ENCODE measurements at places on chromosomes 2 and 18.

DNA sequence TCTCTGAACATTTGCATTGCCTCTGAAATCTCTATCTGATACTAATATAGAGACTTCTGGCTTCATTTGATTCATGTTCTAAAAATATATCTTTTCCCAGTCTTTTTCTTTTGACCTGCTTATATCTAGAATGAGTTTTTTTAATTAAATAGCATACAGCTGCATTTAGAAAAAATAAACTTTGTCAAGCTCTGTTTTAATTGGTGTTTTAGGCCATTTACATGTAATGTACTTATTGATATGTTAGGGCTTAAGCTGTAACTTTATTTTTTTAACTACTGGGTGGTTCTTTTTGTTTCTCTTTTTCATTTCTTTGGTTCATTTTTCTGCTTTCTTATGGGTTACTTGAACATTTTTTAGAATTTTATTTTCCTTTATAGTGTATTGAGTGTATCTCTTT, 54.9 kb downstream of the CCDC138 start:
- DNase-seq = no peak

- no peak for DNase-seq
These were observed 214.2 kb downstream of the MREG start for GRCh38 chr2:215799194-215799593.

DNA sequence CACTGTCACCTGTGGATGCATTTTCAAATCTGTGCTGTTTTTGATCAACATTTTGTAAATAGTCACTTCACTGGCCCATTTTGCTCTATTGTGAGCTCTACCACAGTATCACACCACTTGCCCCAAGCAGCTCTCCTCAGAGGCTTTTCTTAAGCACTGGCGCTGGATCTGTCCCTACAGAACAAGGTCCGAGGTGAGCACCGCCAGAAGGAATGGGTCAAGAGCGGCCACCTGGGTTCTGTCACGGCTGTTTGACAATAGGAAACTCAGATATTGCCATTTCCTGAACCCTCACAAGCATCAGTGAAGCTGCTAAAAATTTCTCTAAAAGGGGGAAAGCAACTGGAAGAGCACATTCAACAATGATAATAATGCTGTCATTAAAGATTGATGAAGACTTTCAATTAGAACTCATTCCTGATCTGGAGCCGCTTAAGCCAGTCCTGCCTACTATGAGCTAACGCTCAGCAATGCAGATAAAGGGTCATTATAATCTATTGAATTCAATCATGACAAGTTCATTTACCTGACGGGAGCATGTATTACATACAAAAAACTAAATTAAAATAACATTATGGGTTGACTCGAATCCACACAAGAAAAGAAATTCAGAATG, 514.0 kb downstream of the GALR1 start:
- DNase-seq = no peak

DNA sequence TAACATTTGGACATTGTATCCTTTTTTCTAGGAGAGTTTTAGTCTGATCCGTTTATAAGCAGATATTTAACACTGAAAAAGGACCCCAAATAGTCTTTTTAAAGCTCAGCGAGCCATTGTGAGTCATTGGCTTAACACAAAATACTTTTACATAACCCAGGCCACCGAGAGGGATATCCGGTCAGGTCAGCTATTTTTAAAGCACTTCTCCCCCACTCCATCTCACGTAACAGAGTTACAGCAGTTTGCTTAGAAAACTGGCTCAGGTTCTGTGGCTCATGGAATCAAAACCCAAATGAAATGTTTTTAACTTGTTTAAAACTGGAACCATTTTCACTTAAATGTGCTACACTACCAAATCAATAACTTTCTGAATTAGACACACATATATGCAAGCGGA, 23.9 kb downstream of the COL4A3 start:
- no peak for DNase-seq

DNA sequence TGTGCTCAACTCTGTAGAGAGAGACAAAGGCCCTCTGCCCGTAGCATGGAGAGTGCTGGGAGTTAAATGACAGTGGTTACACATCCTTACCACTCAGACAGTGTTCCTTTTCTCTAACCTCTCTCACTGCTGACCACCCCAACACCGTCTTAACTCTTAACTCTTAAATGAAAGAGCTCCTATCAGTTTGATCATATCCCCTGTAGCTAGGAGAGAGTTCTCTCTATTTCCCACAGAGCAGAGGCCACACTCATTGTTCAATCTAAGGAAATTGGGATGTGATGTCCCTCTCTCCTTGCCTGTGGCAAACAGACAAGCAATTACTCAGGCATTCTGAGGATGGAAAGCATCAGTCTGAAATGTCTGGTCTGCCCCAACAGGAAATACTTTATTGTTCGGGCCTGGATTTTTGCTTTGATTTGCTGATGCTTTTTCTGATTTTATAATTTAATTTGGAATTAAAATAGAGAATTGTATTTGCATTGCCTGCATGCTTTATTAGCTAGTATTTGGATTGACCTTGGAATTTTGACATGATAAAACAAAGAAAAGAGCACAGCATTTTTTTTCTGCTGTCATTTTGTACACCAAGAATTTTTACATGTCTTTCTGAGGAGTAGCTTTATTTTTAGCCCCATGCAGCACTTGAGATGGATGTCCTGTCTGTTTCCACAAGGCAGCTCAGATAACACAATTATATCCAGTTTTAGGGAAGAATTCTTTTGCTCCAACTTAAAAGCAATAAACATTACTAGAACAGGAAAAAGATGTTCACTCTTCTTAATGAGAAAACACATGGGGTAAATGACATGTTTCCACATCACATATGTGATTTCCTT, 27.7 kb upstream of the IER3IP1 start:
- no peak for DNase-seq

DNA sequence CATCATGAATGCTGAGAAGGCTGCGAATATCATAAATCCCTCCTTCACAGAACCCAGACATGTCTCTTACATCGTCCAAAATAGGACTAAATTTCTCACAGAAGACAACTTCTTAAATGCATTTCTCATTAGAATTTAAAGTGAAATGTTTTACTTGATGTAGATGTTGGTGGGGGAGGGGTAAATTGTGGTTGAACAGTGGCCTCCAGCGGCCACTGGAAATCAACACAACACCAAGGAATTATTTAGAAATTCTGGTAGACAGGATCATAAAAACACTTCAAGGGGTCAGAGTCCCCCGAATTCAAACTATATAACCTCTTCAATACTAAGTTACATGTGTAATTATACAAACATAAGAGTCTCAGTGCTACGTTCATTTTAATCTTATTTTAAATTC, 135.9 kb downstream of the ABCA12 start:
- no peak for DNase-seq

DNA sequence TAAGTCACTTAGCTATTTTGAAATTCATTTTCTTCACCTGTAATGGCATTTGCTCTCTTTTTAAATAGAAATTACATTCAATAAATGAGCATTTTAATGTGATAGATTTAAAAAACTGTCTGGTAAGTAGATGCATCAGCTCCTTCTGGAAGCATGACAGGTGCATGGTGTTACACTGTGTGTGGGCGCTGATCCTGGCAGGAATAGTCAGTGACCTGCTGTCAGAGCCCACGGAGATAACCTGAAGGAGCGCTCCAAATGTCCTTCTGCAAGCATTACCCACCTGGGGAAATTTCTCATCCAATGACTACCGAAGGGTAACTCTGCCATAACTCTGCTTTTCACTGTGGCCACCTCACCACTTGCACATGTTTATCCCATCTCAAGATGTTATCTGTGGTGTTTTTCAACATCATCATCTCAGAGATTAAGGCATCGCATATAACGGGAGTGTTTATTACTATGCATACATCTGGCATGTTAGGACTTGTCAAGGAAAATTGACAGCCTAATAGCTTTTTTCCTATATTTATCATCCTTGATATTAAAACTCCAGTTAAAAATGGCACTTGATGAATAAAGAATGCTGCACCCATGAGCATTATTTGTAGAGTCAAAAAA, 637.3 kb downstream of the ERBB4 start:
- DNase-seq = no peak

- DNase-seq = no peak
These were observed 49.1 kb downstream of the ZEB2 start for GRCh38 chr2:144470816-144471215.

- DNase-seq = no peak
These were observed 9.1 kb downstream of the RND3 start for GRCh38 chr2:150478200-150478974.

DNA sequence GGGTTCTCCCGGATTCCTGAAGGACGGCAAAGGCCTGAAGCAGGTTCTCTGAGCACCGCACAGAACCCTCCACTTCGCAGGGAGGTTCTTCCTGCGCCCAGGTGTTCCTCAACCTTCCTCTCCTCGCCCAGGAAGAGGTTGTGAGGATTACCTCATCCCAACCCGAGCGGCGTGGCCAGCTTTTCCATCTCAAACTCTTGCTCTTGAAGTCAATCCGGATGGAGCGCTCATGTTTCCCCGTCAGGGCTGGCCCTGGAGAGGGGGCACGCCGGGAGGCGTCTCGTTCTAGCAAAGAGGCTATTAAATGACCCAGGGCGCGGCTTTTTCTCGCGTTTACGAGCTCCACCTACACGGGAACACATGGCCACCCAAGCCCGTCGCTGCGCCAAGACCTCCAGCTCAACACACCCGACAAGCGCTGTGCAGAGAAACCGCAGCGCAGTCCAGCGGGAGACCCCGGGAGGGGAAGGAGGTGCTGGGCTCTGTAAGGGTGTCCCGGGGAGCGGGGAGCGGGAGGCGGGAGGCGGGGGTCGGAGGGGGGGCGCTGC, 540 bp upstream of the RAB10 start:
- no peak for DNase-seq

DNA sequence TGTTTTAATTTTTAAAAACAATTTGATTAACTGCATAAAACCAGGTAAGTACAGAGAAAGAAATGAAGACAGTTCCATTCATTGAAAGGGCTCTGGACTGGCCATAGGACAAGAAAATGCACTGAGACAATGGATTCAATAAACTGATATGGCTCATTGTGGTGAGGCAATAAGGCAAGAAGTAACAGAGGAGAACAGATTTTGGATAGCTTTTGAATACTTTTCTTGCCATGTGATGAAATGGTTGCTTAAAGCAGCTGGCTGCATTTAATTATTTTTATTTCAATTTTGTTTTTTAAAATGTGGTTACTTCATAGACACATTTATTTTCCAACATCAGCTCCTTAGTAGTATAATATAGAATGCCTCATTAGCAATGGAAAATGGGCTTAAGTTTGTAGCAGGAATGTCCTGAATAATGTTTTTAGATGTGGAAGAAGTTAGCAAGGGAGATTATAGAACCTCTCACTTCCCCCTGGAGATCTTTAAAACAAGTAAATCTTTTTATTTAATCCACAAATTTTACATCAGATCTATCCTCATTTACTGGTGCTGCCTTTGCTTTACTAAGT, 646.9 kb upstream of the ZEB2 start:
- DNase-seq = no peak

GRCh38 chr2:236205867-236206645, 37.9 kb upstream of the GBX2 start:
- no peak for DNase-seq

DNA sequence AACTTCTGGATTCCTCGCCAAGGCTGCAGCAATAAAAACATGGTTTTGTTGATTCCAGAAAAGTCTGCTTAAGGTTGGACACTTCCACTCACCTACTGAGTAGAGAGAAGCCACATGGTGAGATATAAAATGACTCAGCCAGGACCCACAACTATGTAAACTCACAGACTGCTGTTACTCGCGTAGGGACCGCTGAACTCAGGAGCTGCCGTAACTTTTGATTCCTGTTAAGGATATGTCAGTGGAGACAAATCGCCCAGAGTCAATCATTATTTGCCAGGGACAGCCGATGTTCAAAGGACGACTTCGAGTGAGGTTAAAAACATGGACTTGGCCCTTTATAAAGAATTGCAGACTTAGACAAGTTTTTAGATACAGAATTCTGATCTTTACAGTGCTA, 25.6 kb downstream of the CYB5A start:
- DNase-seq = no peak

- DNase-seq = no peak
These were observed 30.1 kb upstream of the GTF2A1L start for GRCh38 chr2:48587560-48587959.

- DNase-seq = no peak
These were observed 67.1 kb downstream of the RAB31 start for GRCh38 chr18:9775178-9775577.

- no peak for DNase-seq
These were observed 5.8 kb upstream of the ABCB11 start for GRCh38 chr2:169036736-169037440.

- DNase-seq = no peak
These were observed 221.3 kb upstream of the ITGA4 start for GRCh38 chr2:181235683-181236459.

DNA sequence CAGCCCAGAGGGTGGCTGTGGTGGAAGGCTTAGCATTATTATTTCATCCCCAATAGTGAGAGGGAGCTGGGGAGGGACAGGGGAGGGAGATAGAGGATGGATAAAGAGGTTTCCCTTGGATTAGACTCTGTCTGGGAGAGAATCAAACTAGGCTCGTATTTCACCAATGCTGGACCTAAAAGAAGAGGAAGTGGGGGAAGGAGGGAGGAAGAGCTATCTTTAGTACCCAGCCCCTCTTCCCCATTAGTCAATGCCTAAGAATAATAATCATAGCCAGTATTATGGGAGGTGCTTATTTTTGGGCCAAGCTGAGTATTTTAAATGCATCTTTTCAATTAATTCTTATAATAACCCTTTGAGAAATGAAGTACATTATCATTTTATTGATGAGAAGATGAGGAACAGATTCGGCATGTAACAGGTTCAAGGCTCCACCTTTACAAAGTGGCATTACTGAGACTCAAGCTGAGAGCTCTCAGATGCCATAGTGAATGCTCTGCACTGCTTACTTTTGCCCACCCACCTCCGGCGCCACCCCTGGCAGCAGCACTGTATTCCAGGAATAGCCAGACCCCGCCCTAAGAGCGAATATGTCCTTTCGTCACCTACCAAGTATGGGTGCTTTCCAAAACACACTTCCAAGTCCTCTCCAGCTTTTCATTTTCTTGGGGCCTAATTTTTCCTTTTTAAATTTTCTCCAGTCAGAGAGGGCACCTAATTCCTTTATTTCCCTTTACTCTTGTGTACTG, 21.0 kb downstream of the PAX8 start:
- DNase-seq = no peak

- DNase-seq = no peak
These were observed 41.0 kb downstream of the ABHD3 start for GRCh38 chr18:21663578-21663977.

- no peak for DNase-seq
These were observed 102.9 kb upstream of the RAB6C start for GRCh38 chr2:129876541-129876940.

GRCh38 chr18:48409591-48410094, 460 bp upstream of the ZBTB7C start:
- no peak for DNase-seq

GRCh38 chr2:60964651-60965498, 52.6 kb upstream of the PEX13 start:
- no peak for DNase-seq

Data from T-helper 9 cell (primary cell).